ENCODE measurements at places on chromosomes 4 and X. TPM values are rescaled to one million over a fixed set of nuclear protein-coding genes. Genes with fewer than 3 reads are reported as not detected.

DNA sequence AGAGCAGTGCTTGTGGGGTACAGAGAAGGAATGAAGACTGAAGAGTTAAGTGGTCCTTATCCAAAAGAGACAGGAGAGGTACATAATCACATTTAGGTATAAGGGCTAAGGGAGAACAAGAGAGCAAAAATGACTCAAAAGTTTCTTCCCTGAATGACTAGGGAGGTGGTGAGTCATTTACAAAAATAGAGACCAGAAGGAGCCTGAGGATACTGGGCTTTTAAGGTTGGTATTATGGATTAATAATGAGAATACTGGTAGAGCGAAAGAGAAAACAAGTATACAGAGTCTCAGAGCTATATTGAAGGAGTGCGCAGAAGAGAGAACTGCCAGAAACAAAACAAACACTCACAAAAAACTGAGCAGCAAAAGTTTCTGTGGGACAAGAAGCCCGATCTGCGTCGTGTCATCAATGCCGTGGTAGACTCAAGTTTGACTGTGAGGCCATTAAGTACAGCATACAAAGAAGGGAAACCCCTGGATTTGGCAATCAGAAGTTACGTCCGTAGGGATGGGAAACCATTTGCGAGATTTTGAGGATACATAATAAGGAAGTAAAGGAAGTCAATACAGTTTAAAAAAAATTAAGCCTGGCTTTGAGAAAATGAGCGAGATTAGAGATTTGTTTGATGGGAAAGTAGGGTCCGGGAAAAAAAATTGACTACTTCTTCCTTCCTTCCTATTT lies 129.1 kb upstream of the STIM2 start:
- DNase-seq = no peak

GRCh38 chr4:151331276-151332042 lies 6.1 kb upstream of the SH3D19 start:
- peak; percentile 81 for DNase-seq

DNA sequence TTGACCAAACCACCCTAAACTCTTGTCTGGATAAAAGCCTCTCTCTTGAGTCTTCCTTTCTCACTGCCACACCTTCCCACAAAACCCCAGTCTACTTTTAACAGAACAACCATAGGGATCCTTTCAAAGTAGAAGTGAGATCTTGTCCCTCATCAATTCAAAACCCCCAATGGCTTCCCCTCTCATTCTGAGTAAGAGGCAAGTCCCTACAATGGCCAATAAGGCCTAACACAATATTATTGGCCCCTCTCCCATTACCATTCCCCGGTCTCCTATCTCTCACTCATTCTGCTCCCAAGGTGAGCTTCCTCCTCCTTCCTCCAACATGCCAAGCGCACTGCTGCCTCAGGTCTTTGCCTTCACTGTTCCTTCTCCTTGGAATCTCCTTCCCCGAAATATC lies 57.1 kb downstream of the REELD1 start:
- DNase-seq = no peak

DNA sequence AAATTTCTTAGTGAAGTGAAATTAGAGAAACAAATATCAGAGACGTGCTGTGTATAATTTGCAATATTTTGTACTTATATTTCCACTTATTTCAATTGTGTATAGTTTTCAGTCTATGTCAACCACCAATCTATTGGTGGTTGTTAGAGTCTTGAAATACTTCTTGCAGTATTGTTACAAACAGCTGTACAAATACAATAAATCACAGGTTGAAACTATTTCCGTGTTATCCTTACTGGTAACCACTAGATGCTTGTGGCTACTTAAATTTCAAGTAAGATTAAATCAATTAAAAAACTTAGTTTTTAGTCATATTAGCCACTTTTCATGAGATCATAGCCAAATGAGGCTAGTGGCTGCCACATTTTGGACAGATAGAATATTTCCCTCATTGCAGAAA lies 520.5 kb downstream of the GBA3 start:
- DNase-seq = no peak

GRCh38 chr4:81214881-81215868 lies at the start of gene PRKG2:
PRKG2 (minus strand) TSS chr4:81215222; CDS start chr4:81205047, 10,175 bp downstream.
- no peak for DNase-seq

DNA sequence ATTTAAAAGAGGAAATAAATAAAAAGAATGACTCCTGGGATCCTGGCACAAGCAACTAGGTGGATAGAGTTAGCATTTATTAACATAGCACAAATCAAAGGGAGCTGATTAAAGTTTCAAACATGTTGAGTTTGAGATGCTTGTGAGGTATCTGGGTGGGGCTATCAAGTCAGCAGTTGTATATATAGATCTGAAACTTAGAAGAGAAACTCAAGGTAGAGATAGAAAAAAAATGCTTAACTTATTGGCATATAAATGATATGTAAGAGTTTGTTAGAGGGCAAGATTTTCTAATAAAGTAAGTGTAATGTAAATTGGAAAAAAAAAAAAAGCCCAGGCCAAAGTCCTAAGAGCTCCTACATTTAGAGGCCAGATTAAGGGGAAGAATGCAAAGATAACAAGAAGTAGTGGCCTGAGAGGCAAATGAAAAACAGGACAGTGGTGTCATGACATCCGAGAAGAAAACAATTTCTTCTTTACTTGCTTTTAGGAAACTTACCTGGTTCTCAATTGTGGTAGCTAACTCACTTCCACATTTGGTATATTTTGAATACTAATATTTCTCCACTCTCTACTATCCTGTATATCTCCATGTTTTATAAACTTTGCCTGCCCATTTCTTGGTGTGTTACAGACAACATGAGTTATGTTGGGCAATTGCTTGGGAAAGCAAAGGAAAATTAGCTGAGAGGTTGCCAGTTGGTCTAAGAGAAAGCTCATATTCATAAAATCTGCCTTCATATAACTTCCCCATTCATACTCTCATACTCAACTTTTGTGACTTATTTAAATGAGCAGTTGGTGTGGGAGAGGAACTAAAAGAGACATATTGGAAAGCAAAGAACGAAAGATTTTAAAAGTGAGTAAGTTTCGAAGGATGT lies 169.2 kb downstream of the PARM1 start:
- DNase-seq = no peak

- DNase-seq = no peak
Observed at GRCh38 chr4:16199093-16199492, 27.2 kb downstream of the TAPT1 start.

NIPAL1 gene
- 2.1 TPM for total RNA-seq

IGFBP7 gene
- total RNA-seq = 65.0 TPM

CTAG1B gene
- total RNA-seq = 11.9 TPM

FREM3 gene
- not detected for total RNA-seq

F9 gene
- not detected for total RNA-seq

GAGE1 gene
- 40.0 TPM for total RNA-seq

COX18 gene
- 28.5 TPM for total RNA-seq

Data from HT1080 (cell line).